ENCODE measurements at places on chromosomes 6 and 20. TPM values are rescaled to one million over a fixed set of nuclear protein-coding genes. Genes with fewer than 3 reads are reported as not detected.

The SIGLEC1 gene
- not detected for total RNA-seq

The COL21A1 gene
- 173 TPM for total RNA-seq

The ENPP4 gene
- total RNA-seq: 4.4 TPM

The WFDC12 gene
- not detected for total RNA-seq

The TMEM14B gene
- total RNA-seq: 65.9 TPM

The HLA-DOB gene
- 0.56 TPM for total RNA-seq

The CD93 gene
- total RNA-seq: 3.7 TPM

The RUNX2 gene
- 14.0 TPM for total RNA-seq

The RIMS1 gene
- total RNA-seq: 5.7 TPM

DNA sequence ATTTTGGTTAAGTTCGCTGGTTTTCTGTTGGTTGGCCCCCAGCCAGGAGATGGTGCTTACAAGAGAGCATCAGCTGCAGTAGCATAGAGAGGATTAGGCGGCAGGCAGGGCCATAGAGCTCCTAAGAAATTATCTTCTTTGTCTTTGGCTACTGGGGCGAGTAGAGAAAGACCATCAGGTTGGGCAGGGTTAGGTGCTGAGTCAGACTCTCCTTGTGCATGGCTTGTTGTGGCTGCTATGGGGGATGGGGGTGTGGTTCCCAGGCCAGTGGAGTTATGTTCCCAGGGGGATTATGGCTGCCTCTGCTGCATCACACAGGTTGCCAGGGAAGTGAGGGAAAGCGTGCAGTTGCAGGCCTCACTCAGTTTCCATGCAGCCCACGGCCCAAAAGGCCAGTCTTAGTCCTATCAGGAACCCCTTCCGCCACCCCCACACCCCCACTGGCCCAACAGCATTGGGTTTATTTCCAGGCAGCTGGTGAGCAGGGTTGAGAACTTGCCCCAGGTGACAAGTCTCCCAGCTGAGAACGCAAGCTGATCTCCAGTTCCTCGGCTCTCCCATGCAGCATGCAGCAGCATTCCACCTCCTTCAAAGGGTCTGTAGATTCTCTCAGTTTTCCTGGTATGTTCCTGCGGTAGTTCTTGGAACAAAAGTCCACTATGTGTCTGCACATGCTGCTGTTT lies 243.7 kb downstream of the UTRN start:
- DNase-seq: peak; percentile 59

- DNase-seq: no peak
These were observed 53.4 kb downstream of the SEL1L2 start for GRCh38 chr20:13936781-13937576.

GRCh38 chr6:28725890-28726348 lies 197.9 kb downstream of the TRIM27 start:
- DNase-seq: no peak

- no peak for DNase-seq
These were observed 155.5 kb downstream of the CDH4 start for GRCh38 chr20:61407561-61407960.

DNA sequence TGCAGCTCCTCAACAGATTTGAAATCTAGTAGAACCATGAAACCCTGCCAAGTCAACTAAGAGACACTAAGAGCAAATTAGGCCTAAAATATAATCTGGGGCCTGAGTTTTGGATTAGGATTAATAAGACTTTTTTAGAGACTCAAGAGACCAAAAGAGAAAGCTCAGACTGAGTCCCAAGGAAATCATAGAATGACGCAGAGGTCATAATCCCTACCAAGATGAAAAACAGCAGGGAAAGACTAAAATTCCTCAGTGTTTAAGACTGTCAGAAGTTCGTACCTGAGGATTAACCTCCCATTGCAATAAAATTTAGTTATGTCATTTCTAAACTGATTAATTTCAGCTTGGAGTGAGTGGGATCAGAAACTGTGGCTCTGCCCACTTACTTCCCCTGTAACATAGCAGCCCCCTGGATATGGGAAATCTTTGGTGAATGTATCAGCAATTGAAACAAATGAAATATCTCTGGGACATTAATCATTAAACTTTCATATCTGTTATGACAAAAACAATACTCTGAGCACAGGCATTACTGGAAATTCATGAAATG lies 200.3 kb downstream of the EDN1 start:
- DNase-seq: no peak

All from chondrocyte (in vitro differentiated cells).